HepG2 (cell line): ENCODE measurements at places on chromosomes 11 and 22.

DNA sequence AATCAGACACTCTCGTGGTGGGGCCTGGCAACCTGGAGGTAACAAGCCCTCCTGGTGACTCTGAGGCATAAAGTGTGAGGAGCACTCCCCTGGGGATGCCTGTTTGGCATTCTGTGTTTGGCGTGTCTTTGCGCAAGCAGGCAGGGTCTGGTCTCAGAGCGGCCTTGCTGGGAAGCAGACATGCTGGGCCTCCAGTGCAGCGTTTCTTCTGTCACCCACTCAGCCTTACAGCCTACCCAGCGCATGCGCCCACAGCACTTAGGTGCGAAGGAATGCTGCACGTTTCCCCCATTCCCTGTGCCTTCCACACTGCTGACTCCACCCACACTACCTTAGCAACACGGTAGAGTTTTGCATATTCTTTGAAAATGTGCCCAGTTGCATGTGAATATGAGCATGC, 7.4 kb upstream of the CXCR5 start:
- DNase-seq: no peak

DNA sequence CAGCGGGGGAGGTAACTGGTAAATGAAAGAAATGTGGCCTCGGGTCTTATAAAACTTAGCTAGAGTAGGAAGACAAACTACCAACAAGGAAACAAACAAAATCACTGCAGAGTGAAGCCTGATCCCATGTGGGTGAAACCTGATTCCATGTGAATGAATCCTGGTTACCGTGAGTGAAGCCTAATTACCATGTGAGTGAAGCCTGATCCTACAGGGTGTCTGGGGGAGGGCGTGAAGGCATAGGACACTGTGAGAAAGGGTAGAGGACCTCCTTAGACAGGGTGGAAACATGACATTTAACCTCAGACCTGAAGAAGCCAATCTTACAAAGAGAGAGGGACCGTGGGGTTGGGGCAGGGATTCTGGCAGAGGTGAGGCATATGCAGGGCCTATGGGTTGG, 106.2 kb upstream of the USP47 start:
- DNase-seq: no peak

GRCh38 chr11:71489311-71490043, 36.5 kb downstream of the NADSYN1 start:
- no peak for DNase-seq

DNA sequence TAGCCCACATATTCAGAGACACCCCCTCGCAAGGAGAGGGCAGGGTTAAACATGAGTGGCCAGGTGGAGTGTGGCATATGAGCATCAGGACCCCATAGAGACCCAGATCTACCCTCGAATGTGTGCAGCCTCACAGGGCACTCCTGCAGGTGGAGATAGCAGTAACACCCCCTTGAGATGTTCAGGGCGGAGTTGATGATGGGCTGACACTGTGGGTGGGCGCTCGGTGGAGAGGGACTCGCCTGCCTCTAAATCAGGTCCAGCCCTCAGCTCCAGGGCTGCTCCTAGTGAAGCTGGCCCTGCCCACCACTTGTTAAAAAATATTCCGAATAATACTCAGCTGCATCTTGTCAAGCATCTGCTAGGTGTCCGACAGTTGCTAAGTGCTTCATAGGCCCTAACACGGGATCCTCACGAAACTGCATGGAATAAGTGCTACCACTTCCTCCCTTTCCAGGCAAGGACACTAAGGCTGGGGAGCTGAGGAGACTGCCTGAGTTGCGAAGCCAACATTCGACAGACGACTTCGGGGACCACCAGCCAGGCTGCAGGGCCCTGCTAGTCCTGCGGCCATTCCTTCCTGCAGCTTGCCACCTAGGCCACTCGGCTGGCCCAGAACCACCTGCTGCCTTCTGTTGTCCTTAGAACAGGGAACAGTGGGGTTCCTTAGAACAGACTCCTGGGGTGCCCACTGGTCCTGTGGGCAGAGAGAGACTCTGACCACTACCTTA, 74.0 kb upstream of the WNT11 start:
- DNase-seq: no peak

GRCh38 chr22:36377022-36377631, 10.6 kb downstream of the MYH9 start:
- no peak for DNase-seq

DNA sequence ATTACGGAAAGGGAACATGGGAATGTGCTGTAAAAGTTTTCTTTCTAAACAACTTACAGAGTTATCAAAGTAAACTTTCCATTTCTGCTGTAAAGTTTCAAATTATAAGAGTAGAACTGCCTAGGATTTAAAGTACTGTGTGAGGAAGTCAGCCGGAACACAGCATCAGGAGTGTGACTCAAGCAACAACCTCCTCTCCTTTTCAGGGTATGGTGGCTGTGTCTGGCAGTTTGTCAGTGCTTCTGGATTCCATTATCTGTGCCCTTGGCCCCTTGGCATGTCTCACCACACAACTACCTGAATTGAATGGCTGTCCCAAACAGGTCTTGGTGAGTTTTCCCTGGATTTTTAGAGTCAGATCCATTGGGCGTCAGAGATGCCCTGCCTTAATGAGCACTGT, 6.9 kb upstream of the TOM1 start:
- DNase-seq: no peak

DNA sequence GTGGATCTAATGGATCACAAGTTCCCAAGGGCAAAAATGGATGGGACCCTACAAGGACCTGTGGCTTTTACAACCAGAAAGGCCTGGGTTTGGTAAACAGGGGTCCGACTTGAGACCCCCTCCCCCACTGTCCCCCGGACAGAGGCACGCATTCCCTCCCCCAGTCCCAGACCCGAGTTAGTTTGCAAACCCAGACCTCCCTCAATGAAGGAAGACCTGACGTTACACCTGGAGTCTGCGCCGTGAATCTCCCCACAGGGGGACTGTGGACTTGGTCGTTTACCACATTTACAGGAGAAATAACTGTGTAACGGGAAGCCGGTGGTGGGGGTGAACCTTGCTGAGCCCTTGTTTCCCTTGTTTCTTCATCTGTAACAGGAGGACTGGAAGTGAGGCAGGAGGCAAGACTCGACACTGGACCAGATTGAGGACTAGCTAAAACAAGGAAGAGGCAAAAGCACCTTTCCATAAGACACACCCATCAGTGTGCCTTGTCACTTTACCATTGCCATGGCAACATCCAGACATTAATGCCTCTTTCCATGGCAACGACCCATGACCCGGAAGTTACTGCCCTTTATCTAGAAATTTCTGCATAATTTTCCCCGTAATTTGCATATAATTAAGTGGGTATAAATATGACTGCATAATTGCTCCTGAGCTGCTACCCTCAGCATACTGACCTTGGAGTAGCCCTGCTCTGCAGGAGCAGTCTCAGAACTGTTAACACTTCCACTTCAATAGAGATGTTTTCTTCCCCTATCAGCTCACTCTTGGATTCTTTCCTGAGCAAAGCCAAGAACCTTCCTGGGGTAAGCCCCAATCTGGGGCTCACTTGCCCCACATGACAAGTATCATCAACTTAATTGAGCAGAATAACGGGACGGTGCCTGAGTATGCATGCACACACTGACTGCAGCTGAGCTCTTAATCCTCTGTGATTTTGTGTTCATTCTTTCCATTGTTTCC, 25.4 kb downstream of the PDGFB start:
- DNase-seq: no peak

DNA sequence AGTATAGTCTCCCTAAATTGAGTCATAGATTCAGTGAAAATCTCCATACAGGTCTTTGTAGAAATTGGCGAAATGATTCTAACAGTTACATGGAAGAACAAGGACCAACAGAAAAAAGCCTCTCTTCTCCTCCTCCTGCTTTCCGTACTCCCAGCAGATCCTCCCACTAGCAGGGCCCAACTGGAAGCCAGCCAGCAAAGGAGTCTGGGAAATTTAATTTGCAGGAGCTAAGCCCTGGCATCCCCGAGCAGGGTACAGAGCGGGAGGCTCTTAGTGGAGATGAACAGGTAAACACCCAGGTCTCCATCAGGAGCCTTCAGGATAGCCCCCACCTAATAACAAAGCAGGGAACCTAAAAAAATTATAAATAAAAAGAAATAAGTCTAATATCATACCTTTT, 1473.8 kb downstream of the TBC1D22A start:
- no peak for DNase-seq

- no peak for DNase-seq
Measured at GRCh38 chr11:79018371-79018849, 422.4 kb downstream of the TENM4 start.

DNA sequence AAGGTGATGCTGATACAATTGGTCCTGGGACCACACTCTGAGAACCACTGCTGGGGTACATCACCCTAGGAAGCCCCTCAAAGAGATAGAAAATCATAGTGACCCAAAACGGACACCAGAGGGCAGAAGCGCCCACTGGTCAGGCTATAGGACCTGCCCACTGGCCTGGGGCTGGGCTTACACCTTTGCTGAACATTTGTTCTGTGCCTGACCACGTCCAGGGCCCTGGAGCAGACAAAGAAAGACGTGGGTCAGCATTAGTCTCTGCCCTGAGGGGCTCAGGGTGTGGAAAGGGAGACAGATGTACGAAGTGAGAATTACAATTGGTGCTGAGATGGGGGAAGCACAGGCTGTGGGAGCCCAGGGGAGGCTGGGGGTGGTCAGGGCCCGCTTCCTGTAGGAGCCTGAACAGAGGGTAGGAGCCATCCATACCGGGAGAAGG, 14.4 kb upstream of the SERPINH1 start:
- peak; percentile 64 for DNase-seq

- no peak for DNase-seq
Measured at GRCh38 chr22:42344361-42344905, 74.0 kb upstream of the TCF20 start.

DNA sequence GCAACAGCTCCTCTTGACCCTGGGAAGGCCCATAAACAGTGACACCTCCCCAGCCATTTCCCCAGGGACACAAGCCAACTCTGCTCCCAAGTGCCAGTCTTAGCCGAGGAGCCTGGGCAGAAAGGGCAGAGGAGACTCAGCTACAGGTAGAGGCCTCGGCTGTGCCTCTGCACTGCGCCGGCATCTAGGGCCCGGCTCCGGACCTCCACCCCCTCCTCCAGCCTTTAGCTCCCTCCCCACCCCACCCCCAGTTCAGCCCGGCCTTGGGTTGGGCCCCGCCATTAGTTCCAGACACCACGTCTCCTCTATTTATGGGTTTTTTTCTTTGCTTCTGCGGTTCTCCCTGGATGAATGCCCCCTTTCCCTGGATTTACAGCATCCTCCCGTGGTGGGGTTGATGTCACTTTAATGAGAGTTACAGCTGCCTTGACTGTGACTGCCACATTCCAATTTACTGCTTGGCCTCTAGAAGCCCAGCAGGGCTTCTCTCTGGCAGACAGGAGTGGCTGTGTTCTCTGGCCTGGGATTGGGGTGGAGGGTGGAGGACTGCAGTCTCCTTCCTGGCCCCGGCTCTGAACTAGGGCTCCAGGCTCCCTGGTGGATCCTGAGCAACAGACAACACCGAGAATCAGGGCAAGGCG, 13.5 kb upstream of the OAF start:
- DNase-seq: peak; percentile 66

GRCh38 chr11:128530118-128531074, 57.0 kb downstream of the ETS1 start:
- no peak for DNase-seq

- DNase-seq: no peak
Measured at GRCh38 chr22:42074132-42074811, at the start of gene PHETA2. Gene PHETA2 (plus strand): TSS chr22:42074248. CDS start chr22:42077294, 3,046 bp downstream.

- DNase-seq: peak; percentile 35
Measured at GRCh38 chr11:3840870-3841425, at the start of gene RHOG. Gene RHOG (minus strand): TSS chr11:3840959. CDS start chr11:3828138, 12,821 bp downstream.

DNA sequence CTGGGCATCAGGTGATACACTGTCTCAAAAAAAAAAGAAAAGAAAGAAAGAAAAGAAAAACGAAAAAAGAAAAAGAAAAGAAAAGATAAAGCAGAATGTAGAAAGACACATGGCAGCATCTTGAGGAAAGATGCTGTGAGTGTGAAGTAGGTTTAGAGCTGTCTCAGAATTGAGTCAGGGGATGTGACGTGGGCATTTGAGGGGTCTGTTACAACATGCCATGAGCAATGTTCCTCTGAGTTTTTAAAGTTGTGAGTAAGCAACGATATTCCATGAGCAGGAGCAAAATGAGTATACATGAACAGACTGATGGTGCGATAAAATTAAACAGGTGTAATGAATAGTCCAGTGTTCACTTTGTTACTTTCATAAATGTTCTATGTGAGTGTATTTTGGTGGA, 11.3 kb upstream of the QSER1 start:
- no peak for DNase-seq

- no peak for DNase-seq
Measured at GRCh38 chr11:76604081-76604625, 66.4 kb downstream of the LRRC32 start.

DNA sequence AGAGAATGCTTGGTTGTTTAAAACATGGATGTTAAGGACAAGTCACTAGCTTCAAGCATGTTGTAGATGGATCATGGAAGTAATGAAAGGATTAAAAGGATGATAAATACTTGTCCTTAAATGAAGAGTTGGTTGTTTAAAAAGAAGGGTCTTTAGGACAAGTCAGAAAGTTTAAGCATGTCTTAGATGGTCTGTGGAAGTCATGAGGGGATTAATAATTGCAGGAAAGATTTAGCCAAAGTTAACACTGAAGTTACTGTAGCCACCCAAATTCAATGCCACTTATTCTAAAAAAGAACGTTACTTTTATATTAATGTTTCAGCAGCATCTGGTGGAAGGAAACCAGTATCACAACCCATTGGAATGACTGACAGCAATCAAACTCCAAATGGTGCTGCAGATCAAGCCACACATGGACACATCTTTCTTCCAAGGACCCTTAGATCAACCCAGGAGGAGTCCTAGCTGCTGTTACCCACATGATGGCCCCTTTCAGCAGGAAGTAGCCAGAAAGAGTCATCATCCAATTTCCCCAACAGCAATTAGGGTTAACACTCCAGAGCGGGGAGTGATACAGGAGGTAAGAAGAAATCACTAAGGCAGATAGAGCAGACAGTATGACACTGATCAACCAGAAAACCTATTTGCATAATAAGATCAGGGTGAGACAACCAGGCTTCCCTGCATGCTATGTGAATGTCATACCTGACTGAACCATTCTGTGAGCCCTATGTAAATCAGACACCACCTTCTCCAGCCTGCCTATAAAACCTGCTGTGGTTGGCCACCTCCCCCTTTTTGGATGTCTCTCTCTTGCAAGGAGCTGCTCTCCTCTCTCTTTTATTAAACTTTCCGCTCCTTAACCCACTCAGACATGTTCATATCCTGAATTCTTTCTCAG, 88.4 kb upstream of the GNAZ start:
- DNase-seq: no peak

DNA sequence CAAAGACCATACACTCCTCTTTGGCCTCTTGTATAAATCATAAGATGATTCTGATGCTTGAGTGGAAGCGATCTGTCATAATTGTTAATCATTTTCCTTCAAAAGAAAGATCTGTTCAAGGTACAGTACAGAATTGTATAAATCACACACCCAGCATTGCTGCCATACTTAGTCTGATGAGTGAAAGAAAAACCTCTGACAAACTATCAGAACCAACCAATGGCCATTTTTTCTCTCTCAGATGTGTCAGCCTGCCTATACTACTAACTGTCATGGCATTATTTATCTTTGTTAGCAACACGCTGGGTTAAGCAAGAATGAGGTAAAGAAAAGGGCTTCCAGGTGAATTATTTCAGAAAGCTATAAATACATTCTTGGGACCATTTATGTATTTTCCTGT, 1112.7 kb upstream of the TENM4 start:
- no peak for DNase-seq

DNA sequence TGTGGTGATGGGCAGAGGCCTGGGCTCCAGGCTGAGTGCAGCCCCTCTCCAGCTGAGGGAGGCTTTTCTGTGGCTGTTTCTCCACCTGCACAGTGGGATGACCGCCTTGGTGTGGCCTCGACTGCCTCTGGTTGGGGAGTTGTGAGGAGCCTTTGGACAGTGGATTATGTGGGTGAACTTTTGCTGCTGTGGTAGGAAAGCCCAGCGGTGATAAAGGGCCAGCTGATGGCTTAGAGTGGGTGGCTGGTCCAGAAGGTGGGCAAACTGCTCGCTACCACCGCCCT, 1.4 kb upstream of the ESRRA start:
- no peak for DNase-seq
